ENCODE measurements at places on chromosomes 5 and 9. TPM values are rescaled to one million over a fixed set of nuclear protein-coding genes. Genes with fewer than 3 reads are reported as not detected.

Gene CDC14B
- 23.5 TPM for total RNA-seq

Gene SLC25A48
- total RNA-seq, result 1.2 TPM

Gene C9
- total RNA-seq, result not detected

DNA sequence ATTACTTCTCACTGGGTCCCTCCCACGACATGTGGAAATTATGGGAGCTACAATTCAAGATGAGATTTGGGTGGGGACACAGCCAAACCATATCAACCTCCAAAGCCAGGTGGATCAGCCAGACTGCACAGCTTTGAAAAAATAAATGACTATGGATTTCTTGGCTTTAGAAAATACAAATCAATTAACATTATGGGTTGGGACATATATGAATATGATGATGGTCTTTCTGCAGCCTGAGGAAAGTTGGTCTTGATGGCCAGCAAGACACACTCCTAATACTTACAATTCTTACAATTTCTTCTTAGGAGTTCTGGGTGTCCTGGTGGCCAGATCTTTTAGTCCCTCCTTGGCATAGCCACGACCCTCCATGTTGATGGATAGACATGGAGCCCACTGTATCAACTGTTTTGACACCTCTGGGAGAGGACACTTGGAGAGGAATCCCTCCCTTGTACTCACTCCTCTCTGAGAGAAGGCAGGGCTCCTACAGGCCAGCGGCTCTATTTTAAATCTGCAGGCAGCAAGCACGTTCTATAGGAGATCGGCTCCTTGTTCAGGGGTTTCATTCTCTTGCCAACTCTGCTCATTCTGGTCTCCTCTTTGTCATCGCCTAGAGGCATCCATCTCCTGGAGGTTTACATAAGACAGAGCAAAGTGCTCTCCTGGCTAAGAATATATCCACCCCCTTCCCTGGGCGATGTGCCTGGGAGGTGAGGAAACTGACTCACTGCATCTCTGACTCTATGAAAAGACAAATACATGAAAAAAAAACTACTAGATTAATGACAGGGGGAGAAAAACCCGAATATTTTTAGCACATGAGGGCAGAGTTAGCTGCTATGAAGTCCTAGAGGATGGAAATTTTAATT is 145.9 kb downstream of the CARTPT start:
- peak; percentile 17 for DNase-seq

GRCh38 chr5:23014266-23014665 is 161.1 kb upstream of the CDH12 start:
- DNase-seq, result peak; percentile 88

DNA sequence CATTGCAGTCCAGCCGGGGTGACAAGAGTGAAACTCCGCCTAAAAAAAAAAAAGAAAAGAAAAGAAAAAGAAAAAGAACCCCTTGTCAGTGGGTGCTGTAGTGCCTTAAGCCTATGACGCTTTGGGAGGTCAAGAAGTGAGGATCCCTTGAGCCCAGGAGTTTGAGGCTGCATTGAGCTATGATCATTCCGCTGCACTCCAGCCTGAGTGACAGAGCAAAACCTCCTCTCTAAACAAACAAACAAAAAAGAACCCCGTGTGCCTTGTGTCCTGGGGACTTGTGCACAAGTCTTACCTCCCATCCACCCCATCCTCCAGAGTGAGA is 33.5 kb upstream of the STXBP1 start:
- no peak for DNase-seq

Measured in G401 (cell line).